NCI-H1930 (cell line): ENCODE measurements at places on chromosomes 7 and 10.

DNA sequence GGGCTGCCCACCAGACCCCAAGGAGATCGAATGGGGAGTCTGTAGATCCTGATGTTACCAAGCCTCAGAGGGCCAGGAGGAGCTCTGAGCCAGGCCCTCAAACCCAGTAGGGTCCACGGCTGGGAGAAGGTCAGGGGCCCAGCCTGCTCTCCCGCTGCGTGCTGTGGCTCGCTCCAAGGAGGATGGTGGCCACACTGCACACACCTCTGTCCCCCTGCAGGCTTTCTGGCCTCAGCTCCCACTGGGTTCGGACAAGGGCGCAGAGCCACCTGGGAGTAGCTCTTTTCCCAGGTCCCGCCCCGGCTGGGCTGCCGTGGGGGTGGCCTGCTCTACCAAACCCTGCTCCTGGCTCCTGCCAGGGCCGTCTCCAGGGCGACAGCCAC lies 175.8 kb downstream of the ZNF248 start:
- no peak for DNase-seq

DNA sequence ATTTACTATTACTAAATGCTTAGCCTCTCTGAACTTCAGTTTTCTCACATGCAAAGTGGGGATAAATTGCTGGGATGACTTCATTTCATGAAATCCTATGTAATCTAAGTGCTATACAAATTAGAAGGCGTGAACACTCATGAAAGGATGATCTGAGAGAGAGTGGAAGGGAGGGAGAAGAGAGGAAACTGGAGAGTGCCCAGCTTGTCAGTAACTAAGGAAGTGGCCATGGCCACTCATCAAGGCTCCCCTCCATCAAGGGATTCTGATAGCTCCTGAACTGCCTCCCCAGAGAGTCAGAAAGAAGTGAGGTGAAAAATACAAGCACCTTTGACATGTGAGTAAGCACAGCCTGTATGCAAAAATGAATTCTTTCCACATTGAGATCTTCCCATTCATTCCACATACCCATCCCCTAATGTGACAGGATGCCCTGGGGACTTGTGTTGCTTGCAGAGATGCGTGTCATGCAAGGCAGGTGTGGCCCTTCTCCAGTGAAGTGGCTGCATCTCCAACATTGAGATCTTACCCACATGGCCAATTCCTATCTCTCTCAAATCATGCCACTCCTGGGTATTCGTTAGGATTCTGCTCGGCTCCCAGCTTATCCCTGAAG lies 76.5 kb upstream of the ITPRID1 start:
- DNase-seq, result no peak

DNA sequence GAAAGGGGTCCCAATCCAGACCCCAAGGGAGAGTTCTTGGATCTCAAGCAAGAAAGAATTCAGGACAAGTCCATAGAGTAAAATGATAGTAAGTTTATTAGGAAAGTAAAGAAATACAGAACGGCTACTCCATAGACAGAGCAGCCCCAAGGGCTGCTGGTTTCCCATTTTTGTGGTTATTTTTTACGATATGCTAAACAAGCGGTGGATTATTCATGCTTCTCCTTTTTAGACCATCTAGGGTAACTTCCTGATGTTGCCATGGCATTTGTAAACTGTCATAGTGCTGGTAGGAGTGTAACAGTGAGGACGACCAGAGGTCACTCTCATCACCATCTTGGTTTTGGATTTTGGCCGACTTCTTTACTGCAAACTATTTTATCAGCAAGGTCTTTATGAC lies 1033.4 kb downstream of the SORCS3 start:
- no peak for DNase-seq

DNA sequence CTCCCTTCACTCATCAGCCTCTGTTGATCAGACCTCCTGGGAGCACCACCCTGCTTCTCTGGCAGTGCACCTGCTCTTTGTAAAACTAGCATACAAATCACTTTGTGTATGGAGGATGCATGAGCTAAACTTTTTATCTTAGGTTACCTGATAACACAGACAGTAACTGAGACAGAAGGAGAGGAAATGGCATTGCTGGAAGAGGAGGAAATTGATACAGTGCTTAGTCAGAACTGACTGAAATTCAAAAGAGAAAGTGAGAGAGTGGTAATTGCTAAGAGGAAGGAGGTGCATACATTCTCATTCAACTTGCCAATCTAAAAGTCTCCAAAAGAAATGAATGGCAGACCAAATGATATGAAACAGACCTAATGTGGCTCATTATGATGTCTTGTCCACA lies 1120.7 kb downstream of the GATA3 start:
- DNase-seq, result no peak

- DNase-seq, result no peak
Measured at GRCh38 chr10:119817991-119818888, 54.4 kb downstream of the MCMBP start.

GRCh38 chr10:6154566-6154965 lies 48.2 kb upstream of the PFKFB3 start:
- DNase-seq, result no peak
